ENCODE measurements at places on chromosomes 4 and X. TPM values are rescaled to one million over a fixed set of nuclear protein-coding genes. Genes with fewer than 3 reads are reported as not detected.

FAM184B gene
- total RNA-seq = not detected

- DNase-seq = no peak
Observed at GRCh38 chr4:101259876-101260275, 87.5 kb downstream of the PPP3CA start.

DNA sequence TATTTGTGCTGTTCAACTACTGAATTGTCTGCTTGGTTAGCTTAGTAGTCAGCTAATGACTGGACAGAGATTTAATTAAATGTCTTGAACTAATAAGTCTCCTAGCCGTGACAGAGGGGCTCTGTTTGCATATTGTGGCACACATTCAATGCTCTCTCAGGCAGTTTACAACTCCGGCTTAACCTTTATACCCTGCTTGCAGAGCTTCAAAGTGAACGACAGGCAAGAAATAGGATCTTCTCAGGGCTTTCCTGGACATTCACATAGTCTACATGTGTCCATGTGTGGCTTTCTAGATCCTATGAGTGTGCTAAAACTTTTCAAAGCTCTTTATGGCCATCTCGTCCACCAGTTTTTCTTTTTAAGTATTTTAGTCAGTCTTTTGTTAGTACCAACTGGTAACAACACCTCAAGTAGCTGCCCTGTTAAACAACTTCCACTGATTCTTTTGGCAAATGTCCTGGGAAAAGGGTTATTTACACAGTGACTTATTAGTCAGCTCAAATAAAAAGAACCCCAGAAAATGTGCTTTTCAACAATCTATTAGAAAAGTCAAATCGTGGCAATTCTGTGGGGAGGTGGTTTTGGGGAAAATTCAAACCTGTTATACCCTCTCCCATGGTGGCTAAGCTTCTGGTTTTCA, 28.6 kb downstream of the OR13H1 start:
- DNase-seq = peak; percentile 47

DNA sequence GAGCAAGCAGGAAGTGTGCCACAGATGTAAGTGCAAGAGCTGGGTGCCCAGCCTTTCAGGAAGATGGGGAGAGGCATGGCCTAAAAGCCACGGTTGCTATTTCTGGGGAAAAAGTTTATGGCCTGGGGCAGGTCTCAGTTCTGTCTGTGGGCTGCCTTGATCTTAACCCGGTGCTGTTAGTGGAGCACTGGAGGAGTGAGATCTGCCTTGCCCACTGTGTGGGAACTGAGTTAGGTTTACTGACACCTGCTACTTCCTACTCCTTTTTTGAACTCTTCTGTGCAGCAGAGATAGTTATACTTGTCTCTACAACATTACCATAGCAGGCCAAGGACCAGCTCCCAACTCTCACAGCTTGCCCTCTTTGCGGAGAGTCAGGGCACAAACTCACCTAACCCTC, 76.5 kb downstream of the ITM2A start:
- no peak for DNase-seq

DNA sequence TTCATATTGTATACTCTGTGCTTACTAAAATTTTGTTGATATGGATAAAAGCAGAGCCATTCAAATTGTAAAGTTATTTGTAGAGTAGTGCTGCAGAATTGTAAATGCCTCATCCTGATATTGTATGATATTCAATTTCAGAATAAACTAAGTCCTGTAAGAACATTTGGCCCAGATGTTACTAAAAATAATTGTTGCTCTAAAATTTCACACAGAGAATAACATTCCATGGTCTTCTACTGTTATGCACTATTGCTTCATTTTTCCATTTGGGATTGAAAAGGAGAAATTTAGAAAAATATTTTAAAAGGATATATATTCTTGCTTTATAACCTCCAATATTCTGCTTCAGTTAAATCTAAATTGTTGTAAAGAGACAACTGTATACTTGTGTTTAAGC, 195.6 kb downstream of the LARP7 start:
- DNase-seq = no peak

DNA sequence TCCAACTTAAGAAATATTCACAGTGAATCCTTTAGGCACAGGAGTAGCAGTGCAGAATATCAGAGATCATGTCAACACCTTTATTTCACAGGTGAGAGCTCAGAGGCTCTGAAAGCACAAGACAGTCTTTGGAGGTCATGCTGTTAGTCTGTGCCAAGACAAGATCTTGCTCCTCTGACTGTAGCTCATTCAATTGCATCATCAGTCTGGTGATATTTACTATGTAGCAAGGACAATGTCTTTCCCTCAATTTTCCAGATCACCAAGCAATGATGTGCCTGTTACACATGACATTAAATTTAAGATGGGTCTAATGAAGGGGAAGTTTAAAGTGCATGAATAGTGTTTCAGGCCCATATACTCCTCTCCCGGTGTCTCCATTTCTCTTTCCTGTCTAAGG, 277.5 kb downstream of the IL15 start:
- no peak for DNase-seq

- DNase-seq = no peak
Observed at GRCh38 chr4:138939960-138940359, 75.6 kb upstream of the NOCT start.

DNA sequence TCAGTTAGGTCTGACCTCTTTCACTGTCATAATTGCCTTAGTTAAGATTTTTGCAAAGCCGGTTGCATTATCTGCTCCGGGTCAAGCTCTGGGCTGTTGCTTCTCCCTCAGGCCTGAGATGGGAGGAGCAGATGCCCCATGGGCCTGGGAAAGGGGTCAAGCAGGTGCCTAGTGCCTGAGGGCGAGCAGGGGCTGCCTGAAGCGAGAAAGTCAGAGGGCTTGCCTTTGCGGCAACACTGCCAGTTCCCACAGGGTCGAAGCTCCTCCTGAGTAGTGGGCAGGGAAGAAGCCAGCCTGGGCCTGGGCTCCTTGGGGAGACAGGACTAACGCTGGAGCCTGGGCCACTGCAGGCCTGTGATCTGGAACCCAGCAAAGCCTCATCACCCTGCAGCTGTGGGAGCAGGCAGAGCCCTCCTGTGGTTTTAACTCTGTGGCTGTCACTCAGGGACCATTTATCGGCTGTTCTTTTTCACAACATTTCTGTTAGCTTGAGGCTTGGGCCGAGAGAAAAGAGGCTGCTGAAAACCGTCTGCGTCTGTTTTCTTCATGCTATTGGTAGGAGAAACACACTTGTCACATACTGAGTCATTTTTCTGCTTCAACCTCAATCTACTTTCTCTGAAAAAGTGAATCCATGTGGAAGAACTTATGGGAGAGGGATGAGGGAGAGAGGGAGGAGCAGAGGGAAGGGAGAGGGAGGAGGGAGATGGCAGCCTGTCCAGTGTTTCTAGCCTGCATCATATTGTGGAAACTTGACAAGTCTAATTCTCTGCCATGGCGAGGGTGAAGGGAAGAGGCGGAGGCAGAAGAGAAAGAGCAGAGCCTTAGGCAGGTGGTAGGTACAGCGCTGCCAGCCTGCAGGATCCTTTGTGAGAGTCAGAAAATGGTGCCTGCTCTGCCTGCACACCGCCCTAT, 68.4 kb downstream of the RHOH start:
- peak; percentile 95 for DNase-seq

- DNase-seq = no peak
Observed at GRCh38 chrX:11733614-11734013, 24.4 kb upstream of the MSL3 start.

- DNase-seq = no peak
Observed at GRCh38 chrX:137067147-137067546, 33.4 kb upstream of the GPR101 start.

GRCh38 chrX:129925305-129926092, 19.5 kb downstream of the UTP14A start:
- DNase-seq = peak; percentile 69

Data from LHCN-M2 (cell line).